ENCODE measurements at places on chromosomes 1 and 21. TPM values are rescaled to one million over a fixed set of nuclear protein-coding genes. Genes with fewer than 3 reads are reported as not detected.
A peak's percentile ranks its signal among the peaks of the same experiment; 100 is the strongest.

Gene SYT2
- total RNA-seq = not detected

GRCh38 chr21:39630827-39631226 lies 18.1 kb downstream of the B3GALT5 start:
- no peak for DNase-seq
- H3K4me3 ChIP-seq = no peak overlapping the region
- H3K4me1 ChIP-seq = no peaks in the 10 kb centered on the region
- no peaks in the 10 kb centered on the region for H3K36me3 ChIP-seq
- H3K27me3 ChIP-seq = peaks cover 4% of the 10 kb centered on the region

Gene DENND1B
- total RNA-seq = 15.6 TPM

Gene CMPK1
- 116 TPM for total RNA-seq

- H3K27me3 ChIP-seq = no peaks in the 10 kb centered on the region
- no peak overlapping the region for H3K27ac ChIP-seq
- H3K36me3 ChIP-seq = peaks cover 2% of the 10 kb centered on the region
- DNase-seq = no peak
Measured at GRCh38 chr1:108815566-108815965, 41.3 kb downstream of the AKNAD1 start.

GRCh38 chr21:42189860-42190485 lies 29.0 kb upstream of the ABCG1 start:
- H3K27ac ChIP-seq = peak overlapping the region; percentile 40
- H3K4me1 ChIP-seq = peaks cover 70% of the 10 kb centered on the region
- no peaks in the 10 kb centered on the region for H3K27me3 ChIP-seq
- no peaks in the 10 kb centered on the region for H3K36me3 ChIP-seq
- peak; percentile 68 for DNase-seq

Gene OR10J1
- total RNA-seq = not detected

DNA sequence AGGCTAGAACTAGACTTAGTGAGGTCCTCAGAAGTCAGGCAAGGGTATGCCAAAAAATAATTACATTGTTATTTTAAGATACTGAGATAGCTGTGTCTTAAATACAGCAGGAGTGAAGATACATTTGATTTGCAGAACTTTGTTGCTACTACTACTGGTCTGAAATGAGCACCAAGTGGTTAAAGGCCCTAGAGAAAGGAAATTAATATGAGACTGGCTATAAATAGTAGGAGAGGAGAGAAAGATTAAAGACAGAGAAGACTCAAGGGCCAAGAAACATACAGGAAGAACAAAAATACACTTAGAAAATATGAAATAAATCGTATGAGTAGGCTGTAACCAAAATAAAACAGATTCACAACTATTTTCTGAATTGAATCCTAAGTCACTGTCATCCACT lies 21.3 kb downstream of the HNRNPR start:
- peaks cover 11% of the 10 kb centered on the region for H3K4me1 ChIP-seq
- no peaks in the 10 kb centered on the region for H3K27me3 ChIP-seq
- no peak overlapping the region for H3K4me3 ChIP-seq
- DNase-seq = no peak
- peaks cover 47% of the 10 kb centered on the region for H3K36me3 ChIP-seq
- H3K27ac ChIP-seq = no peak overlapping the region

Gene IRF6
- total RNA-seq = 0.31 TPM

Gene LAMC2
- not detected for total RNA-seq

DNA sequence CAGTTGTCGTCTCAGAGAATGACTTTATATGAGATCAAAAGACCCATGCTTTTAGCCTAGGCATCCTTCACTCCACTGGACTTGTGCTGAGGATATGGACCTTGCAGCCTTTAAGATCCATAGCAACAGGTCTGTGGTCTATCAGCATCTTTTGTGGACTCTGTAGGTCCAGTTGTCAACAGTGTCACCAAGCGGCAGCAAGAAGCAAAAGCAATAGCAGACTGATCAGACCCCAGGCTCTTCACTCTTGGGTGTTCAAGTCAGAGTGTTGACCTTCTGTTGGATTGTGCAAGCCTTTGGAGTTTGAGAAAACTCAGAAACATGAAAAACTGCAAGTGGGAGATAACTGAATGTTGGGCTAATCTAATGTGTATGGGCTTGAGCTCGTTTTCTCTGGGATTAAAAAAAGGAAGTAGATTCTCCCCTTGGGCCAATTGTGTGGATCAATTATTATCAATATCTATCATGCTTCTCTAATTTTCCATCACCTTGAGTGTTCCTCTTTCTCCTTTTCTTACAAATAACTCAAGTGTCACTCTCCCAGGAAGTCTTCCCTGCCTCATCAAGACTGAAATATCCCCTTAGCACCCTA lies 144.2 kb downstream of the LYPLAL1 start:
- no peak overlapping the region for H3K4me3 ChIP-seq
- DNase-seq = no peak
- no peaks in the 10 kb centered on the region for H3K36me3 ChIP-seq
- no peak overlapping the region for H3K27ac ChIP-seq
- H3K4me1 ChIP-seq = no peaks in the 10 kb centered on the region
- peaks cover 3% of the 10 kb centered on the region for H3K27me3 ChIP-seq

- H3K27me3 ChIP-seq = no peaks in the 10 kb centered on the region
- peak within 1 kb of the TSS; percentile 96 for H3K27ac ChIP-seq
- peak; percentile 95 for DNase-seq
- peaks cover 9% of the 10 kb centered on the region for H3K36me3 ChIP-seq
- peak within 1 kb of the TSS; percentile 100 for H3K4me3 ChIP-seq
Measured at GRCh38 chr1:32107742-32108661, at the start of gene KPNA6. KPNA6 (plus strand) TSS chr1:32108056; CDS start chr1:32108131, 75 bp downstream.

DNA sequence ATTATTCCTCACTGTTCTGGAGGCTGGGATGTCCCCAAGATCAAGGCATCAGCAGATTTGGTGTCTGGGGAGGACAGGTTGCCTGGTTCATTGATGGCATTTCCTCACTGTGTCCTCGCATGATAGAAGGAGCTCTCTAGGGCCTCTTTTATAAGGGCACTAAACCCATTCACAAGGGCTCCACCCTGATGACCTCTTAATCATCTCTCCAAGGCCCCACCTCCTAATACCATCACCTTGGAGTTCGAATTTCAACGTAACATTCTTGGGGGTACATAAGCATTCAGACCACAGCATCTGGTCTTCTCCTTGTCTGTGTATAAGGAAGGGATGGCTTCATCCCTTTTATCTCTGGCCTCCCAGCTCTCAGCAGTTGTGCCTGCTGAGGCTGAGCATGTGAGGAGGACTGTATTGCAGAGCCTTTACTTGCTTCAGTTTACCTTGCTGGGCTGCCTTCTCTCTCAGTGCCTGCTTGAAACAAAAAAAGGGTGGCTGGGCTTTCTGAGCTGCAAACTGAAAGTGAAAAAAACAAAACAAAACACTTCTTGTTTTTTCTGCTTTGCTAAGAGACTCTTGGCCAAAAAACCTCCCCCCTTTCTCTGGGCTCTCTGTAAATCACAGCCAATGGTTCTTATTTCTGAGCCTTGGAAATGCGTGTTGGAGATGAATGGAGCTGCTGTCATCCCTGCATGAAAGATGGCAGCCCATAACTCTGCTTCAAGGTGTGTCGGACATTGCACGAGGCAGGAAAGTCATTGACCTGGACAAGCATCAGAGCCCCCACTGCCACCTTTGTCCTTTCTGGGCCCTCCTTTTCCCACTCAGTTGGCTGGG lies 75.8 kb downstream of the RHOU start:
- H3K4me3 ChIP-seq = no peak overlapping the region
- H3K4me1 ChIP-seq = peaks cover 34% of the 10 kb centered on the region

DNA sequence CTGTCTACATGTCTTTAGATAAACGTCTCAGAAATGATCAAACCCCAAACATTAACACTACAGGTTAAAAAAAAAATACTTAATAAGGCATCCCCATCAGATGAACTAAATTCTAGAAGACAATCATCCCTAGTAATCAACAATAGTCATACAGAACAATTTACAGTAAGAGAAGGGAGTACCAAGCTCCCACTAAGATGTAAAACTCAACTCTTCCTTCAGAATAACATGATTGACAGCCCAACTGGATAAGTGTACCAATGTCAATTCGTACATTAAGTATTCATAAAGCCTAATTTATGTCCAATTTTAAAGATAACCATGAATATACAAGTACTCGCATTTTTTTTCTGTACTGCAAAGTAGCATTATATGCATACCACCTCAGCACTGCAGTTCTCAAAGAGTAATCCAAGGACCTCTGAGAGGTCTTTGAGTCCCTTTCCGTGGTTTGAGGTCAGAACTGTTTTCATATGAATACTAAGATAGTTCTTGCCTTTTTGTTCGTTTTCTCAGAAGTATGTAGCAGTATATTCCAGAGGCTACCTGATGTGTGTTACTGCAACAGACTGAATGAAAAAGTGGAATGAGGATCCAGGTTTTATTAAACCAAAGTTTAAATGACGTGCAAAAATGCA lies 6.6 kb downstream of the SCAF4 start:
- H3K4me1 ChIP-seq = peaks cover 50% of the 10 kb centered on the region
- no peaks in the 10 kb centered on the region for H3K27me3 ChIP-seq
- peaks cover 5% of the 10 kb centered on the region for H3K36me3 ChIP-seq
- H3K27ac ChIP-seq = no peak overlapping the region

DNA sequence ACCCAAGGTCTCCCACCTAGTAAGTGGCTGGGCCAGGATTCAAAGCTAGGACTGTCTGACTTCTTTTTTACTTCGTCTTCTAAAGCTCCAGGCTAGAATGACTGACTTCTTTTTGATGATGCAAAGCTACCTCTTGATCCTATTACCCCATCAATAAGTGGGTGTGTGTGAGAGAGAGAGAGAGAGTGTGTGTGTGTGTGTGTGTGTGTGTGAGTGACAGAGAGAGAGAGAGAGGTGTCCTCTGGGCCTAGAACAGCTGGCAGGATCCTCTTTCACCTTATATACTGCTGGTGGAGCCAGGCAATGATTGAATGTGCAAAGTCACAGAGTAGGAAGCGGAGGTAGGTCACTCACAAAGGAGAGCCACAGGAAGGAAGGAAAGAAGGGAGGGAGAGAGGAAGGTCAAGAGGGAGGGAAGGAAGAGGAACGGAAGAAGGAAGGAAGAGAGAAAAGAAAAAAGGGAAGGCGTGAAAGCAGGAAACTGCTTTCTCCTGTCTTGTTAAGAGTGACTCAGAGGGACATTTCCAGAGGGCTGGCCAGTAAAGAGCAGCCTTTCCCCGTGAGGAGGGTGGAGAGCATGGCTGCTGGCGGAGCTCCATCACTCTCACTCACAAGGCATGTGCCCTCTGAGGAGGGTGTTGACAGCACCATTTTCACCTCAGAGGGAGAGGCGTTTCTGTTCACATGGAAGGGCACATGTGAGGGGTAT lies 68.9 kb downstream of the CDC7 start:
- H3K36me3 ChIP-seq = no peaks in the 10 kb centered on the region
- H3K4me1 ChIP-seq = peaks cover 19% of the 10 kb centered on the region

Gene GNPAT
- total RNA-seq = 56.2 TPM

GRCh38 chr1:50271968-50272578 lies 151.2 kb downstream of the DMRTA2 start:
- H3K27ac ChIP-seq = no peak overlapping the region
- peaks cover 4% of the 10 kb centered on the region for H3K27me3 ChIP-seq
- DNase-seq = peak; percentile 27
- H3K36me3 ChIP-seq = no peaks in the 10 kb centered on the region
- H3K4me1 ChIP-seq = no peaks in the 10 kb centered on the region
- H3K4me3 ChIP-seq = no peak overlapping the region

GRCh38 chr1:116677474-116678062 lies 10.0 kb upstream of the IGSF3 start:
- H3K27ac ChIP-seq = no peak overlapping the region
- peaks cover 3% of the 10 kb centered on the region for H3K4me1 ChIP-seq

- H3K36me3 ChIP-seq = no peaks in the 10 kb centered on the region
- no peak overlapping the region for H3K27ac ChIP-seq
- H3K4me3 ChIP-seq = no peak overlapping the region
- H3K27me3 ChIP-seq = no peaks in the 10 kb centered on the region
Measured at GRCh38 chr1:186923486-186923885, 94.7 kb downstream of the PLA2G4A start.

Gene METTL25B
- total RNA-seq = 43.0 TPM

GRCh38 chr1:100076744-100077143 lies 56.0 kb downstream of the SASS6 start:
- H3K4me1 ChIP-seq = peaks cover 12% of the 10 kb centered on the region
- DNase-seq = no peak
- H3K4me3 ChIP-seq = no peak overlapping the region
- peaks cover 35% of the 10 kb centered on the region for H3K36me3 ChIP-seq
- no peaks in the 10 kb centered on the region for H3K27me3 ChIP-seq

Gene ZYG11A
- total RNA-seq = 0.24 TPM

DNA sequence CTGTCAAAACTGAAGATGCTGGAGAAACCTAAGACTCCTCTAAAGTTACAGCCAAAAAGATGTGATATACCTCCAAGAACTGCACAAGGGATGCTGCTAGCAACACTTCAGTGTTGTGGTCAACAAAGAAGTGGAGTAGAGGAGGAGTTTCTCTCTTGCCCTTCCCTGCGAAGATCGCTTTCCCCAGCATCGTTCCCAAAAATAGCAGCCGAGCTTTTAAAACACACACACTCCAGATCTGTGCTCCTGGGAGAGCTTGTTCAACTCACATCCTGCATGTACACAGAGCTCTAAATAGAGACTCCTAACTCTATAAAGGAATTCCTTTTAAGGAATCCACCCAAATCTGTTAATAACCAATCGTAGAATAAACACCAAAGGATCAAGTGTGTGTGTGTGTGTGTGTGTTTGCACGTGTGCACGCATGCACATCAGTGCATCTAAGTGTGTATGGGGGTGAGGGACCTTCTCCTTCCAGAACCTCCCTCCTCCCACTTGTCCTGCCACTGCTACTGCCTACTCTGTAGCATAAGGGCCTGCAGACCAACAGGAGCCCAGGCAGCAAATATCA lies 58.5 kb downstream of the PSMG1 start:
- no peaks in the 10 kb centered on the region for H3K36me3 ChIP-seq
- H3K27ac ChIP-seq = no peak overlapping the region

DNA sequence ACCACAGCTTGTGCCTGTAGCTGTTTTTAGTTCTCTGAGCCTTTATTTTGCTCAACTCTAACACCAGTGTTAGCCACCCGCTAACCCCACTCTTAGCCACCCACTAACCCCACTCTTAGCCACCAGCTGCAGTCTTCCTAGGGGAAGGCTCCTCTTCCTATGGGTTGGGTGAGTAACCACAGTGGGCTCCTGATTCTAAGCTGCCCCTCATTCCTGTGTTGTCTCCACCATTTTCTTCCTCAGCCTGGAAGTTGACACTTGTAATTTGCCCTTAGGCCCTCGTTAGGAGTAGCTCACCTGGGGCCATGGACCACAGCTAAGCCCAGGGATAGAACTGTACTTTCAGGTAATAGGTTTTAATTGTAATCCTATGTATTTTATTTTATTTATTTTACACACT lies 782.9 kb upstream of the TPTE start:
- DNase-seq = no peak
- H3K27ac ChIP-seq = no peak overlapping the region
- no peaks in the 10 kb centered on the region for H3K36me3 ChIP-seq
- H3K4me1 ChIP-seq = no peaks in the 10 kb centered on the region
- H3K27me3 ChIP-seq = no peaks in the 10 kb centered on the region
- no peak overlapping the region for H3K4me3 ChIP-seq

- no peak overlapping the region for H3K27ac ChIP-seq
- no peak overlapping the region for H3K4me3 ChIP-seq
- H3K4me1 ChIP-seq = peaks cover 22% of the 10 kb centered on the region
- H3K27me3 ChIP-seq = no peaks in the 10 kb centered on the region
Measured at GRCh38 chr1:19128968-19129514, 81.0 kb downstream of the UBR4 start.

GRCh38 chr1:87795615-87796337 lies 467.1 kb downstream of the LMO4 start:
- H3K27me3 ChIP-seq = peaks cover 4% of the 10 kb centered on the region
- DNase-seq = no peak
- no peak overlapping the region for H3K4me3 ChIP-seq
- no peak overlapping the region for H3K27ac ChIP-seq

- DNase-seq = no peak
- no peak overlapping the region for H3K4me3 ChIP-seq
- H3K27ac ChIP-seq = no peak overlapping the region
- H3K27me3 ChIP-seq = peaks cover 3% of the 10 kb centered on the region
- H3K4me1 ChIP-seq = no peaks in the 10 kb centered on the region
Measured at GRCh38 chr21:43190951-43191350, 22.1 kb downstream of the CRYAA start.

Gene NPR1
- total RNA-seq = 0.05 TPM
